ENCODE measurements at places on chromosomes 11 and 22.

GRCh38 chr11:60349990-60350389, 22.9 kb downstream of the MS4A6E start:
- DNase-seq, result no peak

DNA sequence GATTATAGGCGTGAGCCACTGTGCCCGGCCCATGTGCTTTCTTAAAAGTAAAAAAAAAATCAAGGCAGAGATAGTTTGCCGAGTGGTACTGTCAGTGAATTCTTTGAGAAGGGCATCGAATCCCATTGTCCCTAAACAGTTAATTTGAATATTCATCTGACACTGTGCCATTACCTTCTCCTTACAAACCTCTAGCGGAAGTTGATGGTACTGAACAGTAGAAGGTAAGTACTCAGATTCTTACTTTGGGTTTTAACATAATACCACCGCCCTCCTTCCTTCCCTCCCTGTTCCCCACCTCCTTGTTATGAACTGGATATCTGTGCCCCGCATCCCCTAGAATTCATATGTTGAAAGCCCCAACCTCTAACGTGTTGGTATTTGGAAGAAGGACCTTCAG, 58.2 kb upstream of the CLMP start:
- DNase-seq, result no peak

DNA sequence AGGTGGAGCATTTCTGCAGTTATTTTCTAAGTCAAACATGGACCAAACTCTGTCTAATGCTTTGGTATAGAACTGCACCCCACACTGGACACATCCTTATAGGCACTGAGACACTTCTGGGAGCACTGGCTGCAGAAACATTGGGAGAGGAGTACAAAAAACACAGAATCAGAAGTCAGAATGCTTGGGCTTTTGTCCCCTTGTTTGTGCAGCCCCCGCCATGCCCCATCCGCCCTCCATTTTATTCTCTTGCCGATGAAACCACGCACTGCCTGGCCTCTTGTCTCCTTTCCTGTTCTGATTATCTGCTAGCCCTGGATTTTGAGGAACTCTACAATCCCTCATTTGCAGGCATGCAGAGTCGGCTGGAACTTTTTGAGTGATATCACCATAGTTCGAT, 1201.2 kb downstream of the TBC1D22A start:
- DNase-seq, result no peak

DNA sequence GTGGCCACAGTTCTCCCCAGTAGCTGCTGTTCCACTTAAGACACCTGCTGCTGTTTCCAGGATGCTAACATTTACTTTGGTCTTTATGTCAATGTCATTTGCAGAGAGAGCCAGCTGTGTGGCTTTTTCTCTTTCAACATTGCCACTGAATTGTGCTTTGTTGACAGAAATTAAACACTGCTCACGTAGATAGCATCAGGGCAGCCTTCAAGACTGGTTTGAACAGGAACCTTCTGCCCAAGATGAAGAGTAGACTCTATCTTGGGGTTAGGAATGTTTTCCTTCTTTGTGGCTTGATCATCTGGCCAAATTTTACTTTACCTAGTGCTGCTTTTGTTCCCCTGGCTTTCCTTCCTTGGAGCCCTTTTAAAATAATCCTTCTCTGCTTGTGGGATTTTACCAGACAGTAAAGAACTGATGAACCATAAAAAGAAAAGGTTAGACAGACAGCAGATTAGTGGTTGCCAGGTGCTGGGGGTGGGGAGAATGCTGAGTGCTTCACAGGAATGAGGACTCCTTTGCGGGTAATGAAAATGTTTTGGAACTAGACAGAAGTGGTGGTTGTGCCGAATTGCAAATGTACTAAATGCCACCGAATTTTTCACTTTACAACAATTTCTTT, 22.7 kb upstream of the XBP1 start:
- no peak for DNase-seq

- DNase-seq, result peak; percentile 87
Measured at GRCh38 chr22:37197451-37198257, 9.6 kb upstream of the C1QTNF6 start.

GRCh38 chr11:44809283-44809682, 82.5 kb downstream of the TSPAN18 start:
- DNase-seq, result no peak

GRCh38 chr11:19650467-19650866, 62.2 kb upstream of the NAV2 start:
- DNase-seq, result no peak

DNA sequence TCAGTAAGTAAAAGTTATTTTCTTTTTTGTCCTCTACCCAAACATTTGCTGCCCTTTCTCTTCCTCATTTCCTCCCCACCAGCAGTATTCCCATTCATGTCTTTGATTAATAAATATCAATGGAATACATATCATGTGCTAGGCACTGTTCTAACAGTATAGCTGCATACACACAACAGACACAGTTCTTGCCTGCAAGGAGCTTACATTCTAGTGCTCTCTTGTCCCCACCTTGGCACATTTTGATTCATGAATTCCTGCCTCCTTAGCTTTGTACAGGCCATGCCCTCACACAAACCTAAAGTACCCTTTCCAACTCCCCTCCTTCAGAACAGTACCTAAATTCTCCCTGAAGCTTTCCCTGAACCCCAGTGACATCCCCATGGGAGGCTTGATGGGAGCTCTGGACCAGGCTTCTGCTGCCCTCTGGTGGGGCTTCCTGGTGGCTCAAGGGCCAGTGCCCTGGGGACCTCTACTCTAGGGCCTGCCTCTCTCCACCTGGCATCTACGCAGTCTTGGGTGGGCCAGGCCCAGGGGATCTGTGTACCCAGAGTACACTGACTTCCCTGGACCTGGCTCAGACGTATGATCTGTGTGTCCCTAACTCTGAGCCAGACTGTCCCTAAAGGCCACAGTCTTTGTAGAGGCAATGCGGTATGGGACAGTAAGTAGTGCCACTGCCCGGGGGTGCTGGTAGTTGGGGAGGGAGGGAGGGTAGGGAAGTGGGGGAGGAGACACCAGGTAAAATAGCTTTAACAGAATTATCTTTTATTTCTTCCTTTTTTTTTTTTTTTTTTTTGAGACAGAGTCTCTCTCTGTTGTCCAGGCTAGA, 14.1 kb downstream of the RPS13 start:
- peak; percentile 59 for DNase-seq

GRCh38 chr11:2767801-2768200, 68.0 kb upstream of the KCNQ1OT1 start:
- DNase-seq, result no peak

All from mesenchymal stem cell (in vitro differentiated cells and primary cell).